ENCODE measurements at places on chromosomes 12 and 14. TPM values are rescaled to one million over a fixed set of nuclear protein-coding genes. Genes with fewer than 3 reads are reported as not detected.
A peak's percentile ranks its signal among the peaks of the same experiment; 100 is the strongest.

DNA sequence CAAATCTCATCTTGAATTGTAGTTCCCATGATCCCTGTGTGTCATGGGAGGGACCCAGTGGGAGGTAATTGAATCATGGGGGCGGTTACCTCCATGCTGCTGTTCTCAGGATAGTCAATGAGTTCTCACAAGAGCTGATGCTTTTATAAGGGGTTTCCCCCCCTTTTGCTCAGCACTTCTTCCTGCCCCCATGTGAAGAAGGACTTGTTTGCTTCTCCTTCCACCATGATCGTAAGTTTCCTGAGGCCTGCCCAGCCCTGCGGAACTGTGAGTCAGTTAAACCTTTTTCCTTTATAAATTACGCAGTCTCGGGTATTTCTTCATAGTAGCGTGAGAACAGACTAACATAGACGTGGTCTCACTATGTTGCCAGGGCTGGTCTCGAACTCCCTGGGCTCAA, 56.1 kb upstream of the EIF5 start:
- no peak for DNase-seq

GRCh38 chr12:101616027-101616494, 21.3 kb downstream of the MYBPC1 start:
- no peak for DNase-seq

DNA sequence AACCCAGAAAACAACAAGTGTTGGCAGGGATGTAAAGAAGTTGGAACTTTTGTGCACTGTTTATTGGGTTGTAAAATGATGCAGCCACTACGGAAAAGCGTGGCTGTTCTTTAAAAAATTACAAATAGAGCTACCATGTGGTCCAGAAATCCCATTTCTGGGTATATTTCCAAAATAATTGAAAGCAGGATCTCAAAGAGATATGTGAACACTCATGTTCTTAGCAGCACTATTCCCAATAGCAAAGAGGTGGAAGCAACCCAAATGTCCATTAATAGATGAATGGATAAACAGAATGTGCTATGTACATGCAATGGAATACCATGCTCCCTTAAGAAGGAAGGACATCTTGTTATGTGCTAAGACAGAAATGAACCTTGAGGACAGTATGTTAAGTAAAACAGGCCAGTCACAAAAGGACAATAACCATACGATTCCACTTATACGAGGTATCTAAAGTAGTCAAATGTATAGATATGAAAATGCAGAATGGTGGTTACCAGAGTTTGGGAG, 249.5 kb downstream of the PHLDA1 start:
- DNase-seq = no peak

DNA sequence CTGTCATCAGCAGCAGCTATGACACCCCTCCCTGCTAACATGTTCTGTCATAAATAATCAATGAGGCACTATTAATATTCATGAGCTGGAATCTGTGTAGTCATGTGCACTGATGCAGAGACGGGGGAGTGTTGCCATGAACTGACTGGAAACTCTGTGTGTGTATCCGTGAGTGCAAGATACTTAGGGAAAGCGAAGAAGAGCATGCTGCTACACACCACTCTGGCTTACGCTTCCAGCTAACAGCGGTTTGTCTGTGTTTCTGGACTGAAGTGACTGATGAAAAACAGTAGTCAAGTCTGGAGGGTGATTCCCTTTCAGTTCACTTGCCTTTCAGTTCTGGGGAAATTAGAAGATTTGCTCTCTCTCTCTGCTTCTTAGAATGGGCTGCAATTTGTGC, 249.4 kb downstream of the PDZRN4 start:
- no peak for DNase-seq

- no peak for DNase-seq
Measured at GRCh38 chr12:10354502-10354901, 35.3 kb downstream of the KLRK1 start.

The MYO1A gene
- 11.9 TPM for total RNA-seq

The KCNMB4 gene
- total RNA-seq = not detected

DNA sequence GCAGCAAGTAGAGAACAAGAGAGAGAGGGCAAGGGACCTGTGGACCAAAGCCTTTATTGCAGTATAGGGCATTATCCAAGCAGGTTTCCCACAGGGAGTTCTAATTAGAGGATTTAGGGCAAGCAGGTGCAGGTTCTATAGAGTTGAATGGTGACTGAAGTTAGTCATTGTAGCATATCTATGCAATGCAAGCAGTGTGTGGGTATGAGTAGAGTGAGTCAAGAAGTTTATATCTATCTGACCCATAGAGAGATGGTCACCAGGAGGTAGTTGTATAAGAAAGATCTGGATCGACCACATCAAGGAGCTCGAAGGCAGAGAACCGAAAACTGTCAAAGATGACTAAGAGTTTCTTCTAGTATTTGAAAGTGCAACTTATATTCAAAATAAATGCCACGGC, 167.3 kb downstream of the PLCZ1 start:
- no peak for DNase-seq

DNA sequence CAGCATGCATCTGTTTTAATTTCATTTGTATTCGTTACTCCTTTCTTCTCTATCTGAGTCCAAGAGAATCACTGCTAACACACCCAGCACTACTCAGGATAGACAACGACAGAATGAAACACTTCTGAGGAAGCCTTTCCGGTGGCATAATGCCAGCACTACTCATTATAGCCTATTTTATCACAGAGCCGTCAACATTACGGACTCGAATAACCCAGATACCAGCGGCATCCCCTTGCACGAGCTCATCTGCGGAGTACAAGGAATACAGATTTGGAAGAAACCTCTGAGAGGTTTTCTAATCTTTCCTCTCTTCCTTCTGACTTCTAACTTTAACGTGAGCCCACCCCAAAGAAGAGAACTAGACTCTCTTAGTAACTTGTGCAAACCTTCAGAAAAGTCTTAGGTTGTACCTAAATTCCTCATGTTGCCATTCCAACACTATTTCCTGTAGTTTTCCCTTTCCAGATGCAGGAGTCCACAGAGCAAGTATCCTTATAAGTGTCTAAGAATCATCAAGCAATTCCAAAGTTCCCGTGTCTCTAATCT, 248.1 kb downstream of the APAF1 start:
- DNase-seq = no peak

- no peak for DNase-seq
Measured at GRCh38 chr14:103994535-103995184, 52.3 kb upstream of the RD3L start.

DNA sequence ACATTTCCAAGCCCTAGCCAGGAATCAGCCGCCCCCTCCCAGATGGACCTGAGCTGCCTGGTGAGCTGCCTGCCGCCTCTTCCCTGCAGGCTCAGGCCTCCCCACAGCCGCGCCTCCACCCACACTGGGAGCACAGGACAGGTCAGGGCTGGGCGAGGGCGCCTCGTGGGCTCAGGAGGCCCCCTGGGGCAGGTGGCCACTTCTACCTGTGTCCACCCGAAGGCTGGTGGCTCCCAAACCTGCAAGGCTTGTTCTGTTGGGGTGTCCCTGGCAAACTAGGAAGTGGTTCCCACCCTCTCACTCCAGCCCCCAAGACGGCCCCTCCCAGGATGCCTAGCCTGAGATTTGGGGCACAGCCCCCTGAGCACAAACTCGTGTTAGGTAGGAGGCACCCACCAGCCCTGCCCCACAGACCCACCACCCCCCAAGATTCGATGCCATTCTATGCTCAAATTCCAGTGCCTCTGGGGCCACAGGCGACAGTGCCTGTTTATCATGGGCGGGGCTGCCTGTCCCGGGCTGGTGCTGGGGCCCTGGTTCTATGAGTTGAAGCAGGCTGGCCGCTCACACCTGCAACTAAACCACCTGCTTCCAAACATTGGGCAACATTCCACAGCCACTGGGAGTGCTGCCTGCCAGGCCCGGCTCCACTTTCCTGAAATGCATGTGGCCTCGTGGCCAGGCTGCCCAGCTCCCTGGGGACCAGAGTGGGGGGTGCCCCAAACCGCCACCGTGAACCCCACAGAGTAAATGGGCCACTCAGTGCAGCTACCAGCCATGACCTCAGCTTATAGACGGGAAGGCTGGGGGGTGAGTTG, 6.8 kb downstream of the MMP17 start:
- DNase-seq = peak; percentile 70

GRCh38 chr12:125533434-125534029, 468.3 kb downstream of the AACS start:
- peak; percentile 42 for DNase-seq

DNA sequence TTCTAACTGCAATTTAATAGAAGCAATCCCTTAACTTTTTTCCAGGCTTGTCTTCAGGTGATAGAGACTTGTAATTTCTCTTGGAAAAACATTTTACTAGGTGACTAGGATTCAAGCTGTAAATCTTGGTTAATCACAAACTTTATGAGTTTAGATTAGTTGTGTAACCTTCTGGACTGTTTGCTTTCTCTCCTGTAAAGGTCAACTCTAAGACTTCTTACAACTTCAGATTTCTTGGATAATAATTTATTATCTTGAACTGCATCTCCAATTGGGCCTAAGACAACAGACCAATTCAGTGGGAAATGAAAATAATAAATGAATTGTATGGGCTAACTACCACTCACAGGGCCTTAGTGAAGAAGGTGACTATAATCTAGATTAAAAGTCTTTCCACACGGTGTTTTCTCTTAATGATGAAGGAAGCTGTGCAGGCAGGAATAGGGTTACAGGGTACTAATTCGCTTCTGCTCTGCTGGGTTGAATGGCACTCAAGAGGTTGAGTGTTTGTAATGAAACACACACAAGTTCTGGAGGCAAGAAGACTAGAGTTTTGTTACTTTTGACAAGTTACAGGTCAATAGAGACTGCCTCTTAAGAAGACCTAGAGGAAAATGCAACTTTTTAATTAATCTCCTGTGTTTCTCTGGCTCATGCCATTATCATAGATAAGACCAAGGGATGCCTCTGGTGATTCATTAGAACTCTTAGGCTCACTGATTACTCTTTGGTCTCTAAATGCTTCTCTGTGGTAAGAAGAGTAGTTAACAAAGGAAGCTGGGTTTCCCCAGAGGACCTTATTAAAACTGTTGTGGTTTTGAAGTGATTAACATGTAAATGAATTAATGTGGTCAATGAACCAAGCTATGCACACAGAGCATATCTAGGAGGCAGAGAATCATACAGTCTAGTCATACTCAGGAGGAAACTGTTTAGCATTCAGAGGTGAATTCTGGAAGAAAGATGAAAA, 30.0 kb upstream of the OR4E1 start:
- no peak for DNase-seq

The CD163L1 gene
- total RNA-seq = 0.11 TPM

DNA sequence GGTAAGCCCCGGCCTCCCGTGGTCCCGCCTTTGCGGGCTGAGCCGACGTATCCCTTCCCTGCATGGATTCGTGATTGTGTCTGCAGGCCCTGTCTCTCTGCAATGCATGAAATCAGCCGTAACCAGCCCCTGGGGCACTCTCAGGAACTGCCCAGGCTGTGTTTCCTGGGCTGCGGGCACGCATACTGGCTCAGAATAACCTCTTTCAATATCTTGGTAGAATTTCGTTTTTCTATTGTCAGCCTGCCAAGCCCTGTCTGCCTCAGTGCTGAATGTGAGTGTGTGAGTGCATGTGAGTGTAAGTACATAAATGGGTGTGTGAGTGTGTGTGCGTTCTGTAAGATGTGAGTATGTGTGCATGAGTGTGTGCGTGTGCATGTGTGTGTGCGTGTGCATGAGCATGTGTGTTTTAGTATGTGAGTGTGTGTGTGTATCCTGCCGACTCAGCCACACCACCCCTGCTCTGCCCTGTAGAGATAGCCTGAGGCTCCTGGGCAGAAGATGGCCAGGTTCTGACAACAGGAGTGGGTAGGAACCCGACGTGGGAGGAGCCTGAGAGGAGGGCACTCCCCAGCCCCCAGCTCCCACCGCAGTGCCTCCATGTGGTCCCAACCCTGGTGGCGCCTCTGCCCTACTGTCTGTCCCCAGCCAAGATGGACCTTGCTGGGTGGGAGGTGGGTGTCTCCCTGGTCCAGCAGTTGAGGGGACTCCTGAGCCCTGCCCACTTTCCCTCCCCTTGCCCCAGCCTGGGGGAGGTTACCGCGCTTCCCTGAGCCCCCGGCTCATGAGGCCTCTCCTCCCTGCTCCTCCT, 268.8 kb downstream of the ADGRD1 start:
- DNase-seq = no peak

DNA sequence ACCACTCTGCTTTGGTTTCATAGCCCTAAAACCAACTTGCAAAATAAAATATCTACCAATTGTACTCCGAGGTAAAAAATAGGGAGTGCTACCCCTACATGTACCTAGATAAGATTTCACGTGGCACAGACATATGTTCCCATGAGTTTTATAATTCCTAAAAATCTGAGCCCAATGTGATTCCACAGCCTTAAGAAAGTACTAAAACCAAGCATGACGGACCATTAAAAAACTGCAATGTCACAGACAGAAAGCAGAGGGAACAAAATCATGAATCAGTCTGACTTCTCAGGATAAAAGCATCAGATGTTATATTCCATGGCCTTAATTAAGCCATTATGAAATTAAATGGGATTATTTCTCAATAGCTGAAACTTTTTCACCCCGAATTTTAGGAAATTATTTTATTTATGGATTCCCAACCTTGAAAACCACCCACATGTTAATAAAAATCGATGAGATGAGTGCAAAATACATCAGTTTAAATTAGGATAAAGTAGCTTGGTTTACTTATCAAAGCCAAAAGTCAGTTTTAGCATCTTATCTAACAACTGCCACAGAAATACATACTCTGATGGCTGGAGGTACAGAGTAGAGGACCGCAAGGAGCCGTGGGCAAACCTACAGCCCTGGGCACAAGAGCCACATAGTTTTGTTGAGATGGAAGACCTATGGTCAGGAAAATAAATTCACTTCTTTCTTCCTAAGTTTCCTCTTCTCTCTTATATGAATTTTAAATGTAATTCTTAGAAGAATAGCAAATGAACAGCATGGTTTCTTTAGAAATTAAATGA, 4.5 kb downstream of the ITPR2 start:
- DNase-seq = no peak

The GALNT16 gene
- 3.2 TPM for total RNA-seq

DNA sequence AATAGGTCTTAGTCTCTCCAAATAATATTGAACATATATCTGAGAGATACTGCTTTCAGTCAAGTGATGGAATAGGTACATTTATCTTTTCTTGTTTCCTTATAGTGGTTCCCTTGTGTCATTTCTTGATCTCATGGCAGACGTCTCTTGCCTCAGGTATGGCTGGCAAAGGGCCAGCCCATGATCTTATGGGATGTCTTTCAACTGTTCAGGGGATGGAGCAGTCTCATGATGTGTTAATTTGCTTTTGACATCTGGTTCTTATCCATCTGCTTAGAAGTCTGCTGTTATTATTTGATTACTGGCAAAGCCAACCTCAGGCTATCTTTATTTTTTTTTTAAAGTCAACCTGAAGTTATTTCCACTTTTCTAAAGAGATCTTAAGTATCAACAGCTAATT, 262.9 kb downstream of the TMEM117 start:
- no peak for DNase-seq

The ERGIC2 gene
- 128 TPM for total RNA-seq

The SRRM4 gene
- total RNA-seq = not detected
